Natural killer cell treated with Interleukin-12 subunit alpha and Interleukin-12 subunit beta and Interleukin-15 and Interleukin-18, amount 100 ng/mL, for 72 hours (primary cell): ENCODE measurements at places on chromosomes 5 and 9. TPM values are rescaled to one million over a fixed set of nuclear protein-coding genes. Genes with fewer than 3 reads are reported as not detected.

- DNase-seq, result no peak
Observed at GRCh38 chr9:15111071-15111470, 195.9 kb downstream of the TTC39B start.

Gene SPINK13
- total RNA-seq, result not detected

DNA sequence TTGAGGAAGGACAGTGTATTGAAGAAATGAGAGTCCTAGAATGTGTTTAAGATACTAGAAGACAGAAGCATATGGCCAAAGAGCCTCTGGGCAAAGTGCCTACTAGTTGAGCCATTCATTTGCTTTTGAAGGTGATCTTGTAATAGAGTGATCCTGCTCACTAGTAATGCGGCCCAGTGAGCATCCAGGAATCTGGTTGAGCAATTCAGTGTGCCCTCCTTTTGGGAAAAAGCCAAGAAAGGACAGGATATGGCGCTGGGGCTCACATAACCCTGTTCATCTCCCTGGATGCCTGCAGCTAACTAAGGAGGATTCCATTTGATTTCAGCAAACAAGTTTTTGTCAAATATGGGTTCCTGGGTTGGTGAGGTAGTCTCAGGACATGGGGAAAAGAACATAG lies 16.3 kb downstream of the ADAM19 start:
- DNase-seq, result no peak

Gene MEGF10
- not detected for total RNA-seq

GRCh38 chr9:130555061-130555460 lies 24.3 kb upstream of the FUBP3 start:
- DNase-seq, result no peak

Gene PCDHB3
- total RNA-seq, result not detected

- no peak for DNase-seq
Observed at GRCh38 chr9:137590123-137590468, 216 bp downstream of the ZMYND19 start.

DNA sequence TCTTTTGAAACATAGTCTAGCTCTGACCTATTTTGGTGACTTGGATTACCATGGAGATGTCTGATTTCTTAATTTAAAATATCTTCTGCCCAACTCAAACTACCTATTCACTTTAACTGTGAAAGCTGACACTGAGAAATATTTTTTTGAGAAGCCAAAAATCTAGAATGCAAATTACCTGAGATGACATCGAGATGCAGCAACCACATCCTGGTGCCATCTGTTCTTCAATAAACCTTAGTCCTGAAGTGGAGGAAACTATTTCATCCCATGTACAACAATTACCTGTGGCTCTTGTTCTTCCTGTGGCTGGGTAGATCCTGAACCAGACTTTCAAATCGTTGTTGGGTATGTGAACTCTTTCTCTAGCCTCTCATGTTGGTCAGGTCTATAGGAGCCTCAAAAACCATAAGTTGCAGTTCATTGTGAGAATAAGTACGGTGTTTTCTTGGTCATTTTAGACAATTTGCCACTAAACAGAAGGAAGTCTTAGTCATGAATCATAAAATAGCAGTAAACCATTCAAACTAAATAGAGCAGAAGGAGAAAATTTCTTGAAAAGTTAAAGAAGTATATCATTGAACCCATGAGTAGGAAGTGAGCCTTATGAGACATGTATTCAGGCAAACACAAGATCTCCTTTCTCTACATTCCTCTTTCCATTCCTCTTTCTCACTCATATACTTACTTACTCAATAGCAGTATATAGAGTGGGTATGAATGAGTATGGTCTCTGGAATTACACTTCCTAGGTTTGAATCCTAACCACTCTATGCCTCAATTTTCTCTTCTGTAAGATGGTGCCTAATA lies 176.0 kb downstream of the HMHB1 start:
- no peak for DNase-seq

DNA sequence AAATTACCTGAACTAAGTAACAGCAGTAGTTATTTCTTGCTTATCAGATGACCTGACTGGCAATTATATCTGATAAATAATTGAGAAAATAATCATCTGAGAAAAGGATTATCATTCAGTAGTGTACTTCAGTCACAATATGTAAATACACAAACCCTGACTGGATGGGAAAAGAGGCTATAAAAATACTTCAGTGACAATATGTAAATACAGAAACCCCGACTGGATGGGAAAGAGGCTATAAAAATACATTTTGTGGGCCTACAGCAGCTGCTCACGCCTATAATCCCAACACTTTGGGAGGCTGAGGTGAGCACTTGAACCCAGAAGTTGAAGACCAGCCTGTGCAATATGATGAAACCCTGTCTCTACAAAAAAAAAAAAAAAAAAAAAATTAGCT lies 11.1 kb downstream of the UBAP2 start:
- no peak for DNase-seq

Gene RPL37
- total RNA-seq, result 1,034 TPM

Gene EIF4E1B
- total RNA-seq, result not detected

DNA sequence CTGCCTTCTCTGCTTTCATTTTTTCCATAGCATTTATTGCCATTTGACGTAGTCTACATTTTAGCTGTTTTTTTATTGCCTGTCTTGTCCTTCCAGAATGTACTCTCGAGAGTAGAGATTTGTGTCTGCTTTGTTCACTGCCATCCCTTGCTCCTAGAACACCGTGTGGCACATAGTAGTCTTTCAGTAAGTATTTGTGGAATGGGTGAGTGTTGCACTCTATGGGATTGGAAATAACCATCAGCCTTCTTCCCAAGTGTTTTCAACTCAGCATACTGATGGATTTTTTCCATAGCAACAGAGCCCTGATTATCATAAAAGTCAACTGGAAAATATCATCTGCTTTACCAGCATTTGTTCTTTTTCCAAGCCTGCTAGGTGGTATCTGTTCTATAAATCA lies 462.6 kb downstream of the ENC1 start:
- no peak for DNase-seq

GRCh38 chr9:70924895-70925547 lies 196.4 kb downstream of the TRPM3 start:
- no peak for DNase-seq

- no peak for DNase-seq
Observed at GRCh38 chr5:50963971-50964745, 297.7 kb downstream of the PARP8 start.

Gene OR1L1
- not detected for total RNA-seq

GRCh38 chr5:132457371-132458225 lies 33.0 kb downstream of the IRF1 start:
- peak; percentile 87 for DNase-seq

DNA sequence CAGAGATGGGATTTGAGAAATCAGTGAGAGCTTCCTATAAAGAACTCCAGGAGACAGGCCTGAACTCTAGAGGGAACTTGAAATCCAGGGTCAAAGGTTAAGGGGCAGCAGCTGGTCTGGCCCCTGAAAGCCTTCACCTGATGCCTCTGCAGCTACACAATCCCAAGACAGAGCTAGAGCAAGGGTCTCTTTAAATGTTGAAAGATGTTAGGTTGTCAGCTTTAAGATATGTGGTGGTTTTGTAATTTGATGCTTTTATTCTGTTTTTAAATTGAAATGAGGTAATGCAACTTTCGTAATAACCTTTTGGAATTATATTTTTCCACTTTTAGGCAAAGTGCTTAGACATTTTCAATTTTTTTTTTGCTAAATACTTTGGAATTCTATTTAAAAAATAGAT lies 2.4 kb downstream of the SOWAHA start:
- DNase-seq, result no peak

Gene PCDHAC1
- total RNA-seq, result not detected

Gene C7
- total RNA-seq, result not detected

DNA sequence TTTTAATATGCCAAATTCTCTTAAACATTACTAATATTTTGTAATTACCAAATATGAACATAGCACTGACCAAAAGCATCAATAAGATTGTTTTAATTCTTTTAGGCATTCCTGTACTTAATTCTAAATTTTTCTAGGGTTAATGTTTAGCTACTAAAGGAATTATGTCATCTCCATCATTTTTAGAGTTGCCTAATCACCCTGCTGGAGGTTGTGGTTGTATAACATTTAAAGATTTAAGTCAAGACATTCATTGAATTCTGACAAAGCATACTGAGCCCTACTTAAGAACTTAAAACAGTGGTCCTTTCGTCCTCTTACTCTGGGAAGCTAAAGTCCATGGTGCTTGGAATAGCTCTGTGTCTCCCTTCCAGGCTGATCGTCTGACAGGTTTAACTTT lies 28.1 kb upstream of the DAB2 start:
- DNase-seq, result no peak

- no peak for DNase-seq
Observed at GRCh38 chr5:59119480-59119879, 536.6 kb downstream of the RAB3C start.

DNA sequence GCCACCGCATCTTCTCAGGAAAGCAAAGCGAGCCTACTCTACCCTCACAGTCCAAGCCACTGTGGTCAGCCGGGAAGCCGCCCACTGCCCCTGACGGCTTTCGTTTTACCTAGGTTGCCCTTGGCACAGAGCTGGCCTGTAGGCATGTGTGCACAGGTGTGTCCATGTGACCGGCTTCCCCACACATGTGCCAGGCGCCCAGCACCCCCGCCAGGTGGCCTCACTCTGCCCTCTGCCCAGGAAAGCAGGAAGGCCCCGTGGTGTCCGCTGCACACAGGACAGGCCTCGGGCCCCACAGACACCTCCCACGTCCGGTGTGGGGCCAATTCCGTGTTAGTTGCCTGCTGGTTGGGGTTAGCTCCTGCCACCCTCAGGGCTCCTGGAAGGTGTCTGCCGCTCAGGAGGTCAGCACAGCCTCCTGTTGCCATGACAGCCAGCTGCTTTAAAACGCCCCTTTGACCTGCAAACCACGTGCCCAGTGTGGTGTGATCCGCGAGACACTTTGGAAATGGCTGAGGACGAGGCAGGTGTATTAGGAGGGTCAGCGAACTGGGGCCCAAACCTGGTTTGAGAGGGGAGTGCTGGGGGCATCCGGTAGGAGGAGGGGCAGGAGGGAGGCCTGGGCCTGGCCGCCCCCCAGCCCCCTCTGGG lies 28.7 kb downstream of the TPPP start:
- no peak for DNase-seq

GRCh38 chr5:3331819-3332218 lies 263.8 kb upstream of the IRX1 start:
- no peak for DNase-seq

DNA sequence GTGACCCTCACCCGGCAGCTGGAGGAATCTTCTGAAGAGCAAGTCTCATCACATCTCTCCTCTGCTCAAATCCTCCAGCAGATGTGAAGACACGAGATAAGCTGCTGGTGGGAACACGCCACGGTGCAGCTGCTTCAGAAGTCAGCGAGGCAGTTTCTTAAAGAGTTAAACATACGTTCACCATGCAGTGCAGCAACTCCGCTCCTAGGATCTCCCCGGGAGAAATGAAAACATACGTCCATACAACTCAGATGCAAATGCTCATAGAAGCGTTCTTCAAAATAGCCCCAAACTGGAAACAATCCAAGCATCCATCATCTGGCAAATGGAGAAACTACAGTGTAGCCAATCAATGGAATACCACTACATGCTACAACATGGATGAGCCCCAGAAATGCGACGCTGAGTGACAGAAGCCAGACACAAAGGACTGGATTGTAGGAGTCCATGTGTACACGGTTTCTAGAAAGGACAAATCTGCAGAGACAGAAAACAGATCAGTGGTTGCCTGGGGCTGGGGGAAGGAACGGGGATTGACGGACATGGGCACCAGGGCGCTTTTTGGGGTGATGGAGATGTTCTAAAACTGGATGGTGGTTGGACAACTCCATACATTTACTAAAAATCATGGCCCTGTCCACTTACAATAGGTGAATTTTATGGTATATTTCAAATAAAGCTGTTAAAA lies 150.6 kb downstream of the COL23A1 start:
- DNase-seq, result no peak

DNA sequence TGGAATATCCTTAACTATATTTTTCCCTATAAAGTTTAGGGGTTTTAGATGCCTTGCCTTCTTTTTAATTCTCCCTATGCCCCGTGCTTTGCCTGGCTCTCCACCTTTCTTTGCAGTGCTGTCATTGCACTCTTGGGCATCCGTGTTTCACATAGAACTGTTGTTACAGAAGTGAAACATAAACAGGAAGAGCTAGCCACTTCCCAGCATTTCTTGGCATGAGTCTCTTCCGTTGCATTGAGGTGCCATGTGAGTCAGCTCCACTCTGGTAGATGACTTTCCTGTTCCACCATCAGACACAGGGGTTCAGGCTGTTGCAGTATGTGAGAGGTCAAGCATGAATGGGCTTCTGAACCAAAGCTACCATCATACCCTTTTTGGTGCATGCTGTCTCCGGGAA lies 73.4 kb downstream of the ANGPTL2 start:
- DNase-seq, result no peak

DNA sequence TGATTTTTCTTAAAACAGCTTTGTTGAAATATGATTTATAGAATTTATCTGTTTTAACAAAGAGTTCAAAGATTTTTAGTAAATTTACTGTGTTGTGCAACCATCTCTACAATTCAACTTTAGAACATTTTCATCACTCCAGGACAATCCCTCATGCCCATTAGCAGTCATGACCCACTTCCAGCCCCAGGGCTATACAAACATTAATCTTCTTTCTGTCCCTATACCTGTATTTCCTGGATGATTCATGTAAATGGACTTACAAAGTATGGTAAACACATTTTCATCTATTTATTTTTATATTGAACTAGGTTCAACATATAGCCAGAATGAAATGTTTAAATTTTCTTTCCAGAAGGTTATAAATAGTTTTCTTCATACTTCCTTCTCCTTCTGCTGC lies 127.8 kb upstream of the CCDC180 start:
- no peak for DNase-seq

Gene CDO1
- total RNA-seq, result not detected

- DNase-seq, result no peak
Observed at GRCh38 chr5:169696621-169697510, 59.8 kb downstream of the DOCK2 start.

GRCh38 chr9:130663977-130664250 lies 480 bp upstream of the PRDM12 start:
- no peak for DNase-seq

Gene PTGR1
- total RNA-seq, result not detected

DNA sequence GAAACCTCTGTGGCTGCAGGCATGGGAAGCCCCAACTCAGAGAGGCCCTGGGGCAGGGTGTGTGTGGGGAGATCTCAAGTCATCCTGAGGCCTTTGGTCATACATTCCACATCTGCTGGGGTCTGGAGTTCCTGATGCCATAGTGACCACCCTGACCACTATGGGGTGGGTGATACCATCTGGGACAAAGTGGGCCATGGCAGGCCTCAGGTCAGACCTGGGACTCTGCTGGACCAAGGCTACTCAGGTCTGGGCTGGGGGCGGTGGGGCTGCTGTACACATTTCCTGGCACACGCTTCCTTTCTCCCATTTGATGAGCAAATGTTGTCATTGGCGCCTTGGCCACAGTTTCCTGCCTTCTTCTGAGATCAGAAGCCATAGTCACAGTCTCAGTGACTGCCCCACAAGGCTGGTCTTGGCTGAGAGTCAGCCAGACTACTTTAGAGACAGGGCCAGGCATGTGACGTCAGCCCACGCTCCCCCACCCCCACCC lies 15.1 kb upstream of the ACSL6 start:
- peak; percentile 84 for DNase-seq

Gene IL11RA
- total RNA-seq, result 16.8 TPM

DNA sequence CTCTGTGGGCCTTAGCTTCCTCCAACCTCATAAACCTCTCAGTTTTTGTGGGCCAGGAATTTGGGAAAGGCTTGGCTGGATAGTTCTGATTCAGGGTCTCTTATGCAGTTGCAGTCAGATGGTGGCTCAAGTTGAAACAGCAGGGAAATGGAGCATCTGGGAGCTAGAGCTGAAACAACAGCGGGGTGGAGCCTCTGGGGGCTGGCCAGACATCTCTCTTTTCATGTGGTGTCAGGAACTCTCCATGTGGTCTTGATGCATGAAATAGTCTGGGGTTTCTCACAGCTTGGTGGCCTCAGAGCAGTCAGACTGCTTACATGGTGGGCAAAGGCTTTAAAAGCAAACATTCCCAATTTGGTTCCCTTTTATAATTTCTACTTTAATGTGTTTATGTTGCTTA lies 13.5 kb downstream of the ZNF346 start:
- no peak for DNase-seq
